ENCODE measurements at places on chromosomes 5 and 9.
A peak's percentile ranks its signal among the peaks of the same experiment; 100 is the strongest.

DNA sequence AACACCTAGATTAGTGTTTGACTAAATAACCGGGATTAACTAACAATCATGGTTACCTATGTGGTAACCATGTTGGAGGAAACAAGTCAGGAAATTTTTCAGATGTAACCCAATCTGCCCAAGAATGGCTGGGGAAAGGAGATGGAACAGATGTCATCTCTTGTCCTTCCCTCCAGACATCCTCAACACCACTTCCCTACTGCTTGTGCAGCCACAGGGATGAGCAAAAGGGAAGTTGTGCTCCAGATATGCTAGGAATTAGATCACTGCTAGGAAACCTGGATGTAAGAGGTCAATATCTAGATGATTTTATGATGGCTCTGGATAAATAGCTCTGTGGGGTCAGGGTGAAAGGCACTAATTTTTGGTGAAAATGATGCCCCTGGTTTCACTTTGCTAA is 61.3 kb upstream of the ELL2 start:
- no peak for DNase-seq

GRCh38 chr9:120310035-120310434 is 269.9 kb downstream of the CDK5RAP2 start:
- DNase-seq: no peak

- no peak for DNase-seq
Measured at GRCh38 chr5:123546657-123547056, 34.7 kb downstream of the CSNK1G3 start.

GRCh38 chr5:151153766-151154272 is 3.8 kb downstream of the ANXA6 start:
- DNase-seq: peak; percentile 25

DNA sequence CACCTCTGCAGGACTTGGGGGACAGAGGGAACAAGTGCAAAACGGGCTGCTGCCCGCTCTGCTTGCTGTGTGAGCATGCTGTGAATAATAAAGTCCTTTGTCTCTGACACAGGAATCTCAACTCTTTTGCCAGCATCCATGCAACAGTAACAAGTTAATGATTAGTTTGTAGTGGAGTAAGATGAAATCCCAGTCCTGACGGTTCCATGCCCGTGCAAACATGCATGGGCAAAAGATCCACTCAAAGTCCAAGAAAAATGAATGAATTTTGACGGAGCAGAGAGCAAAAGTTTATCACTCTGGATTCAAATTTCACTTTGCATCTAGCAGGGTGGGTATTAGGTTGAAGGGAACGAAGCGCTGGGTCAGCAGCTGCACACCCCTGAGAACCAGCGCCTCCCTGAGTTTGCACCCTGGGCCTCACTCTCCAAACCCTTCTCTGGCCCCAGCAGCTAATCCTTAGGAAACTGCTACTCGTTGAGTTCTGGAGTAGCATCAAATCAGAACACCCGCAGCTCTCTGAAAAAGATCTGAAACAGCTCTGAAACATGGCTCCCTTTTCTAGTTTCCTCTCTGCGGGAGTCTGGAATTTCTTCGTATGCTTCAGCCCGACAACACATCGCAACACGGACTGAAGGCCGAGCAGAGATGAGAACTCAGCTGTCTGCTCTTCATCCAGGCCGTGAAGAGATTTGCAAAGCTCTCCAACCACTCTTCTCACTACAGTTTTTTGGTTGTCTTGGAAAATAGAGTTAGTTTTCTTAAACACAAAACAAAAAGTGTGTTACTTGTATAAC is 45.6 kb upstream of the RUFY1 start:
- no peak for DNase-seq

- no peak for DNase-seq
Measured at GRCh38 chr5:96590796-96591195, 71.4 kb upstream of the CAST start.

DNA sequence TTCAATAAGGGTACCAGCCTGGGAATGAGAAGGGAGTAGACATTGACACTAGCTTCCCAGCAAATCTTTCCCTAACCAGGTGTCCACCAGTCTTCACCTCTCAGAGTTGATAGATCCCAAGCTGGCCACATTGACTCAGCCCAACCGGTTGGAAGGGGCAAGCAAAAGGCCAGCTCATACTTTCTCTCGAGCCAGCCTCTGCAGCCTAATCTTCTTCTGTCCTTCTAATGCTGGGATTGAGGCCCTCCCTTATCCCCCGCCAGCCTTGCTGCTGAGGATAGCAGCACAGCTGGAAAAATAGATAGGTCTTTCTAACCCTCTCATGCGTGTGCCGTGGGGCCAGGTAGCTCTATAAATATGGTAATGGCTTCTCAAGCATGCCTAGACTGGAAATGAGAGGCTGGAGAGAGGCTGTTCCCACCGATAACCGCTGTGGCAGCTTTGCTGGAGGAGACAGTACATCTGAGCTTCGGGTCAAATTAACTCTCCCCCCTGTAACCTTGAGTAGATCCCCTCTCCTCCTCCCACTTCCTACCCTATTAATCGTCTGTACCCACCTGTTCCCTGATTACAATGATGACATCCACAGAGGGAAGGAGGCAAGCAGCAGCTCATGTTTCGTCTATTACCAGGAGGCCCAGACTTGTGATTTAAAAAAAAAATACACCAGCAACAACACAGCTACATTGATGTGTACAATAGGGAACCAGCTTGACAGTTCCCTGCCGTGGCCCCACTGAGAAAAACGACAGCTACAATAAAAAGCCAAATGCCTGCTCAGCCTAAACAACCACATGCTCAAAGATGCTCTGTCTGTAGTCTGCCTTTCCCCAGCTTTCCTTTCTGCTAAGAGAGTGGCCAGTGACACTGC is 219.9 kb upstream of the BRINP1 start:
- DNase-seq: no peak

DNA sequence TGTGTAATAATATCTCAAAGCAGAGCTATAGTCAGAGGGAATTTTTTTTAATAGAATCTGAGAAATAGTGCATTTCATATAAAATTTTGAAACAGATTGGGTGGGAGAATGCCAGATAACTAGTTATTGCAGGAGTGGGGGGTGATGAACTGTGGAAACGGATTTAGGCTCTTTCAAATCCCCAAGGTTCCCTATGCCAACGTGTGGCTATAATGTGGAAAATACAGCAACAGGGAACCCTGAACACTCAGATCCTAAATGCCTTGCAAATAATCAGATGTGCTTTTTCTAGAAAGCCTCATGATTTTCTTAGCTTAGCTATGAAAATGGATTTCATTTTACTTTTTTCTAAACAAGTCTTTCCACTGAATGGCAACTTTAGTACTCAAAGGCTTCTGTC is 180.5 kb upstream of the DMAC1 start:
- DNase-seq: no peak

DNA sequence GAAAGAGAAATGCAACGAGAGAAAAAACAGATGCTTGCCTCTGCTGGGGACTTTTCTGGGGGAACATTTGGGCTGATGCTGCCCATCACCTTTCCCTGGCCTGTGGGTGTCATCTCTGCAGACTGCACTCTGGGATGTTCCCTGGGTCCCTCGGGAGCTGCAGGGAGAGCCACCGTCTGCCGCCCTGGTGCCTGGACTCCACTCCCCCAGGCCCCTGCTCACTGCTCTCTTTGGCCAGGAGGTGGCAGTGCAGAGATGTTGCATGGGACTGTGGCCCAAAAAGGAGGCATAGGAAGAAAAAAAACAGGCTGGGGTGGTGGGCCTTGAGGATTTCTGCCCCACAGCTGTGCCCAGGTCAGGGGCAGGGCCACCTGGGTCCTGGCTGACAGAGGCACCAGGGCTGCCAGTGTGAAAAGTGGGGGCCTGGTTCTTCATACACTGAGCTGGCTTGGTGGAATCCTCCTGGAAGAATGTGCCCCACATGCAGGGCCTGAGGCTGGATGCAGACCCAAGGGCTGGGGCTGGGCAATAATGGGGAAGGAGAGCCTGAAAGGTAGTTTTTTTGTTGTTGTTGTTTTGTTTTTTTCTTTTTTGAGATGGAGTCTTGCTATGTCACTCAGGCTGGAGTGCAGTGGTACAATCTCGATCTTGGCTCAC is 353.6 kb downstream of the SLIT3 start:
- no peak for DNase-seq

GRCh38 chr9:135098400-135099105 is 11.1 kb downstream of the OLFM1 start:
- no peak for DNase-seq

DNA sequence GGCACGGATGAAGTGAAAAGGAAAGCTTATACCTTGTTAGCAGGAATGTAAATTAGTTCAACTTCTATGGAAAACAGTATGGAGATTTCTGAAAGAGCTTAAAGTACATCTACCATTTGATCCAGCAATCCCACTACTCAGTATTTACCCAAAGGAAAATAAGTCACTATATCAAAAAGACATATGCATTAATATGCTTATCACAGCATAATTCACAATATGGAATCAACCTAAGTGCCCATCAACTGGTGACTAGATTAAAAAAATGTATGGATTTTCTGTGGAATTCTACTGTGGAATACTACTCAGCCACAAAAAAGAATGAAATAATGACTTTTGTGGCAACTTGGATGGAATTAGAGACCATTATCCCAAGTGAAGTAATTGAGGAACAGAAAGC is 279.6 kb downstream of the GABRB2 start:
- no peak for DNase-seq

DNA sequence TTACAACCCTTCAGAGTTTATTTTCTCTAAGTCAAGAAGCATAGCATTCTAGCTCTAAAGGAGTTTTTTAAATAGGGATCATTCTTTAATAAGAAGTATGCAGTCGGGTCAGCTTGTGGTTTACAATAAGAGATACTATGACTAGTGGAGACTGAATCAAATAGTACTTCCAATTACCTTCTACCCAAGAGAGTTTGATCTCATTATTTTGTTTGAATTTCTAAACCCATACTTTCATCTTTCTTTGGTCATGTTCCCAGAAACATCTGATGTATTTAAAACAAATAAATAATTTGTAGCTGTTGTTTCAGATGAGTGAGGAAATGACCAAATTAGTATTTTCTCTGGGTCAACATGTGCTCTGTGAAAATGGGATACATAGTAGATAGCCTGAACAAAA is 160.2 kb upstream of the CDH6 start:
- DNase-seq: no peak
